Kasumi-1 (cell line): ENCODE measurements at places on chromosomes 1 and 21.

DNA sequence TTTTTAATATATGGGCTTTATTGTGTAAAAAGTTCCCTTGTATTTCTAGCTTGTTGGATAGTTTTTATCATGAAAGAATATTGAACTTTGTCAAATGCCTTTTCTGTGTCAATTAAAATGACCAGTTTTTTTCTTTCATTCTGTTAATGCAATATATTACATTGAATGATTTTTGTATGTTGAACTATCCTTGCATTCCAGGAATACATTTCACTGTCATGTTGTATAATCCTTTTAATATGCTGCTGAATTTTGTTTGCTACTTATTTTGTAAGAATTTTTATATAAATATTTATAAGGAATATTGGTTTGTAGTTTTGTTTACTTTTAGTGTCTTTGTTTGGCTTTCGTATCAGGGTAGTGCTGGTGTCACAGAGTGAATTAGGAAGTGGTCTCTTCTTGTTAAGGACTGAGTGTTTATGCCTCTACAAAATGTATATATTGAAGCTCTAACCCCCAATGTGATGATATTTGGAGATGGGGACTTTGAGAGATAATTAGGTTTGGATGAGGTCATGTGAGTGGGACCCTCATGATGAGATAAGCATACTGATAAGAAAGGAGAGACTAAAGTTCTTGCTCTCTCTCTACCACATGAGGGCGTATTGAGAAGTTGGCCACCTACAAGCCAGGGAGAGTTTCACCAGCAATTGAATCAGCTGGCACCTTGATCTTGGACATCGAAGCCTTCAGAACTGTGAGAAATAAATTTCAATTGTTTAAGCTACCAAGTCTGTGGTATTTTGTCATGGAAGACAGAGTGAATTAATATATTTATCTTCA, 12.0 kb upstream of the SLAMF6 start:
- no peak for DNase-seq

DNA sequence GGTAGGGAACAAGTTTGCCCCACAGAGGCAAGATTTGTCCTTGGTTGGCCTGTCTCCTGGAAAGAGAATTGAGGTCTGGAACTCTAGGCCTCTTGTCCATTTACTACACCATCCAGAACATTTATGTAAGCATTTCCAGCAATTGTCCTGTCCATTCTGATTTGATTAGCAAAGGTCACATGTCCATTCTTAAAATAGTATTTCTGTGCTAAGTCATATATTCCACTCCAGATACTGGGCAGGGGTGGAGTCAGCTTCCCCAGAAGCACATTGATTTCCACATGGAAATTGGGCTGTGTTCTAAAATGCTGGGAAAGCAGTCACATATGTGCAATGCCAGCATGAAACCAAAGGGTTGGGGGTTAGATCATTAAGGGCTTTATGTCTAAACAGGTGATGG, 21.5 kb upstream of the FMN2 start:
- DNase-seq = no peak

GRCh38 chr1:3522564-3523265, 68.2 kb downstream of the ARHGEF16 start:
- no peak for DNase-seq

DNA sequence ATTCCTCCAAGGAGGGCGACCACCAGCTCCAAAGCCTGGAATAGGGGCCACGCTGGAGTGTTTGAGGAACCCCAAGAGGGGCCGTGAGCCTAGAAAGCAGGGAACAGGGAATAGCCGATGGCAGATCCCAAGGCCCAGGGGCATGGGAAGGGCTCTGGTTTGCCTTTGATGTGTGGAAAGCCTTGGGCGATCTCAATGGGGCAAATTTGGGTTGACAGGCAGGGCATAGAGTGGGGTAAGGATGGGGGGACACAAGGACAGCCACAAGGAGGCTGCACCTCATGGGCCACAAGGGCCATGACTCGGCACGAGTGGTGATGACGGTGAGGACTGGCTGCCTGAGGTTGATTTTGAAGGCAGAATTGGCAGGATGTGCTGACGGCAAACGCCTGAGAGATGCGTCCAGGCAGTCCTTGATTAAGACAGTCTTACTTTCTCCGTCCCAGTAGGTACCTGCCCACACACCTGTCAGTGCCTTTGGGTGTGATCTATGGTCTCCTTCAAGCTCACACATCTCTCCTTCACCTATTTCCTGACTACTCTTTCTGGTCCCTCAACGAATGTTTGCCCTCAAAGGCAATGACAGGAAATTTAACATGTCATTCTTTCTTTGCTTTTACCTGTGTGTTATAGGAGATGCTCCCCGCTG, 2.0 kb upstream of the TMPRSS3 start:
- DNase-seq = no peak

DNA sequence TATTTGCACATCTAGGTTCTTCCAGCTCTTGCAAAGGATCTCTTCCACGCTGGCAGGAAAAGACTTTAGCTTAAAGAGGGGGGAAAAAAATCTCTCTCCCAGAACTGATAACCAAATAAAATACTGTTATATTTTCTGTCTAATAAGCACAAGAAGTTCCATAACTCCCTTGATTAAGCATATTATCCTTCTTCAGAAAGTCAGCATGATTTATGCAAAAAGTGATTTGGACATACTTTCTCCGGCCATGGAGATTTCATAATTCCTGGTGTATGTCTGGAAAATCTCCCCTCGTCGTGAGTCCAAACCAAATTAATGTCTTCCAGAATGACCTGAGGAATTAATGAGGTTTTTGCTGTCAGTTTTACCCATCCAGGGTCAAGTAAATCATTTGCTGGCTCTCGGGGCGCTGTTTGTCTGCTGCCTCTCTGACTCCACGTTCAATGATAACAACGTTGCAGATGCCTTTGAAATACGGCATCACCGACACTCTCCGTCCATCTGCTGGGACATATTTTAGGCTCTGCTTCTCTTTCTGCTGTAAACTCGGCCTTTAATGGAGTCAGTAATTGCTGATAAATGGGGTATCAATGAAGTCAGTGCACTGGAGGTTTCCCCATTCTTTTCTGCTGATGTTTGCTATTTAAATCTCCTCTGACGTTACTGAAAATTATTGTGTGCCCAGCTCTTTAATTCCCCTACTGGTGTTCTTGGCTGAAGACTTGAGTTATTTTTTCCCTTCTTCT, 112.9 kb downstream of the HLX start:
- no peak for DNase-seq

DNA sequence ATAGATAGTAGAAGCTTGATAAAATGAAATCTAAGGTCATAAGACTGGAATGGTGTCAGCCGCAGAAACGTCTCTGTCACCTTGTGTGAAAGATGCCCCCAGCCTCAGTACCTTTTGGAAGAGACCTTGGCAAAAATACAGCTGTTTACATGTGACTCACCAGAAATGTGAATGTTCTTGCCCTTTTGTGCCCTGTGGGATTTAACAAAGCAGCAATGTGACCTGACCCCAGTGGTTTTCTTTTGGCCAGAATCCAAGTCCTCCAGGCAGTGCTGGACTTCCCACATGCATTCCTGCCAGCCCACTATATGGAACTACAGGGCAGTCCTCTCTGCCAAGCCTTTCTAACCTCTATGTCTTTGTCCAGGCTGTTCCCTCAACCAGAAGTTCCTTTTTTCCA, 27.2 kb upstream of the LRRC8C start:
- DNase-seq = no peak

GRCh38 chr1:3687504-3687903, 35.2 kb downstream of the TP73 start:
- no peak for DNase-seq

- no peak for DNase-seq
Observed at GRCh38 chr1:45862008-45862407, 58.6 kb downstream of the MAST2 start.

GRCh38 chr1:2194319-2194897, at the start of gene FAAP20:
TSS of gene FAAP20 (minus strand) at chr1:2194772. CDS start at chr1:2194749, 23 bp downstream.
- DNase-seq = peak; percentile 29

DNA sequence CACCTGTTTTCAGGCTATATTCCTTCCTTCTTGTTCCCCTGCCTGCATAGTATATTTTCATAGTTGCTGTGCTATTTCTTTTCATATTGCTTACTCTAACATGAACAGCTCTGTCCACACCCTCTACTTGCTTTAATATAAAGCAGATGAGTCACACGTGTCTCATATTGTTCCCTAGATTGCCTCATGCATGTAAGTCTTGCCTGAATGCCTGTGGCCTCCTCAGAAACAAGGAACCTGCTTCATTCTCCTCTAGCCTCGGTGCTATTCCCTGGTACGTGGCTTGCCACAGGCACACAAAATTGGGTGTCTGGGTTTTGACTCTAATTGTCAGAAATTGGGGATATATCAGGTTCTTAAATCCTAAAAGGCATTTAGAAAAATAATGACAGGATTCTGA, 16.5 kb upstream of the PKP1 start:
- DNase-seq = no peak

GRCh38 chr1:51731998-51732397, 115.1 kb downstream of the OSBPL9 start:
- DNase-seq = no peak

DNA sequence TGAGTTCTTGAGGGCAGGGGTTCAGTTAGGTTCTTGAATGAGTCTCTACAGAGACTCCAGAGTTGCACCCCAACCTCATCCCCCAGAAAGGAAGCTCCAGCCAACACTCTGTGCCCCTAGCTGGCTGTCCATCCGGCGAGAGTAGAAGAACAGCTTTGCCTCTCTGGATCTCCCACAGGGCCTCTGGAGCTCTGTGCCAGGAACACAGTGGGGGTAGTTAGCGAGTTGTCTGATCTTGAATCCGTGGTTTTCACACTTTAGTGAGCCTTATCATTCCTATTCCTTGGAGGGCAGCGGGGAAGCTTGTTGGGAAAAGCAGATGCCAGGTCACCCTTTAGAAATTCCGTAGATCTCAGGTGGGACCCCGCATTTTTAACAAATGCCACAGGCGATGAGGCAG, 45.0 kb downstream of the STUM start:
- DNase-seq = no peak

GRCh38 chr1:75950176-75950575, 18.0 kb upstream of the ASB17 start:
- DNase-seq = no peak

GRCh38 chr1:69787151-69787550, 219.4 kb downstream of the LRRC7 start:
- DNase-seq = no peak

DNA sequence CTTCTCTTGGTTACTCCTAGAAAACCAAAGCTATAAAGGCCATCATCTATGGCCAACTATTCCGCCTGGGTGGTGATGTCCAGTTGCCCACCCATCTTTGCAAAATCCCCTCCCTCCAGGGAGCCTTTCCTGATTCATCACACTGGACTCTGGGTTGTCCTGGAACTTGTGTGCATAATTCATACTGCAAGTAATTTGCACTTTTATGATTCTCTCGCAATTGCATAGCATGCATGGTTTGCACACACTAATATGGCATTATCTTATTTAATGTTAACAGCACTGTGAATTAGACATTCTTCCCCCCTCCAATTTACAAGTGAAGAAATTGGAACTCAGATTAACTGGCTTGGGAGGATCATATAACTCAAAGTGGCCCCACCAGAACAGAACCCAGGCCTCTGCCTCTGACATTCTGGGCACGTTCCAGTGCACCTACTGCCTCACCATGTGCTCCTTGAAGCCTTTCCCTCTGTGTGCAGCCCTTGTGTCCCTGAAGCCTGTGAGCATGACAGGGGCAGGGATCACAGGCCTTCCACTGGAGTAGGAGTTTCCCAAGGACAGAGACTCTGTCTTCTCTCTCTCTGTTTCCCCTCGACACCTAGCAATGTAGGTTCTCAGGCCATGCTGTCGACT, 98.9 kb upstream of the IPO9 start:
- no peak for DNase-seq

- DNase-seq = no peak
Observed at GRCh38 chr1:82245345-82246014, 444.7 kb downstream of the ADGRL2 start.

DNA sequence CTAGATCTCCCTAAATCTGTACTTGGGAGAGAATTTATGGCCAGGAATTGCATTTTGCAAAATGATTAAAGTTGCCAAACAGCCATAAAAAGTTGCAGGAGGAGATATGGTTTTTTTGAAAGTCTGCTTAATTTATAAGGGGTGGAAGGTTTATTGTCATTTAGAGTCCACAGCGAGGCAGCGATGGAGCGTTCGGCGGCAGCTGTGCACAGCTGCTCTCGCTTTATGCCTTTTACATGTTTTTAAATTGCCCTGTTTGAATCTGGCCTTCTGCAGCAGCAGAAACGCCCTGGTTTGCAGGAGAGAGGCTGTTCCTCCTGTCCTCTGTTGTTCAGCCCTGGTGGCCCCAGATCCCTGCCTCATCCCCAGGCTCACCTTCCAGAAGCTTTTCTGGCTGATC, 144.9 kb upstream of the POU3F1 start:
- DNase-seq = no peak

- peak; percentile 86 for DNase-seq
Observed at GRCh38 chr1:231421971-231422797, at the start of gene EGLN1. TSS of gene EGLN1 (minus strand) at chr1:231422287. CDS start at chr1:231421888, 399 bp downstream.

DNA sequence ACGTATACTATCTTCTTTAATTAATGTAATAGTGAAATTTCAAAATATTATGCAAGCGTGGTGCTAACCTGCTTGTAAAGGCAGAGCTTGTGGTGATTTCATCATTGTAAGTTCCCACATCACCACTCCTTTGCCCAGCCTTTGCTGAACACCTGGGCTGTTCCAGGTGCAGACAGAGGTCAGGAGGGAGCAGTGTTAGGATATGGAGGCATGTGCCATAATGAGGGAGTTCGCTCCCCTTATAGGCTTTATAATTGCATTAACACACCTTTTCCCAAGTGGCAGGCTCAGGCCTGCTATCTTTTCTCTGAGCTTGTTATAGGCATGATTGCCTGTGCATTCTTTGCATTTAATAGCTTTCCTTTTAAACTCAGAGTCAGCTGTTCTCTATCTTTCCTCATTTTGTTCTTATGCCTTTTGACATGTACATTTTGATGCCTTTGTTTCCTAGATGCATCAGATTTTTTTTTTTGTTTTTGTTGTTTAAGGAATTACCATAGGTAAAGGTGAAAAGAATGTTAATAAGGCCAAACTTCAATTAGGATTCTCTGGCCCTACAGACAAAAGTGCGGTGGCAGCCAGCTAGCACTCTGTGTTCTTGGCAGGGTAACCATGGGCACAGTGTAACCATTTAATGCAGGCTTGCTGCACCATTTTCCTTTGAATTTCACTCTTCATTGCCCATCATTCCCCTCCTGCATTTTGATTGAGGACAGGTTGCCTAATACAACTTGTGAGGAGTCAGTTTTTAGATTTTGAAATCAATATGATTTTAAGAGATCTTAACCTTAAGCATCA, 12.6 kb downstream of the NPL start:
- DNase-seq = no peak

DNA sequence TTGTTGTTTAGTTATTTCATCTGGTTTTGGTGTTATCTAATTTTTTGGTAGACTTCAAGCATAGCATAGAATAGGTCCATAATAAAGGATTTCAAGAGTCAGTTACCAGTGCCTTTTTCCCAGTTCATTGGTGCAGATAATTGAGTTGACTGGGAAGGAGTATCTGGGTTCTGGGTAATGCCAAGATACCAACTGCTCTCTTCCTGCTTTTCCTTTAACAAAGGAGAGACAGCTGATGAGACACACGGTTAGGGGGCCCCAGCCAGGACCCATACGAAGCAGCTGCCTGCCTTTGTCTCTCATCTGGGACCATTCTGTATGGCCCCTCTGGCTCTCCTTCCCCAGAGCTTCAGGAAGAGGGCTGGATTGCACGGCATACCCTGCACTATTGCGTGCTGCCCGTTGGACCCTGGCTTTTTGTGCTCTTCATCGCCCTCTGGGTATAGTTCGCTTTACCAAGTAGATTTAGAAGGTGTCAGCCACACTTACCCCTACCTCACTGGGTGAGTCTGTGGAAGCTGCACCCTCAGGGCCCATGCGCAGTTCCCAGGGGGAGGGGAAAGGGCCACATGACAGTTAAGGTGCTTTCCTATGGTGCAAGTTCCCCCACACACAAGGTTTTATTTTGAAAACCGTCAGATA, 7.0 kb downstream of the NAV1 start:
- peak; percentile 57 for DNase-seq
